ENCODE measurements at places on chromosomes 5 and 9. TPM values are rescaled to one million over a fixed set of nuclear protein-coding genes. Genes with fewer than 3 reads are reported as not detected.

Gene CCL27
- total RNA-seq, result not detected

Gene CDO1
- 20.1 TPM for total RNA-seq

Gene BTNL3
- total RNA-seq, result not detected

Gene OSMR
- 85.6 TPM for total RNA-seq

Gene PLCXD3
- total RNA-seq, result 2.6 TPM

Gene FAM78A
- 14.8 TPM for total RNA-seq

Gene TNIP1
- 120 TPM for total RNA-seq

Gene DAPK1
- 168 TPM for total RNA-seq

- H3K4me3 ChIP-seq, result no peak overlapping the region
- peaks cover 4% of the 10 kb centered on the region for H3K4me1 ChIP-seq
- no peaks in the 10 kb centered on the region for H3K27me3 ChIP-seq
- no peak overlapping the region for H3K27ac ChIP-seq
- no peaks in the 10 kb centered on the region for H3K36me3 ChIP-seq
Observed at GRCh38 chr5:142720641-142721271, 34.9 kb upstream of the FGF1 start.

DNA sequence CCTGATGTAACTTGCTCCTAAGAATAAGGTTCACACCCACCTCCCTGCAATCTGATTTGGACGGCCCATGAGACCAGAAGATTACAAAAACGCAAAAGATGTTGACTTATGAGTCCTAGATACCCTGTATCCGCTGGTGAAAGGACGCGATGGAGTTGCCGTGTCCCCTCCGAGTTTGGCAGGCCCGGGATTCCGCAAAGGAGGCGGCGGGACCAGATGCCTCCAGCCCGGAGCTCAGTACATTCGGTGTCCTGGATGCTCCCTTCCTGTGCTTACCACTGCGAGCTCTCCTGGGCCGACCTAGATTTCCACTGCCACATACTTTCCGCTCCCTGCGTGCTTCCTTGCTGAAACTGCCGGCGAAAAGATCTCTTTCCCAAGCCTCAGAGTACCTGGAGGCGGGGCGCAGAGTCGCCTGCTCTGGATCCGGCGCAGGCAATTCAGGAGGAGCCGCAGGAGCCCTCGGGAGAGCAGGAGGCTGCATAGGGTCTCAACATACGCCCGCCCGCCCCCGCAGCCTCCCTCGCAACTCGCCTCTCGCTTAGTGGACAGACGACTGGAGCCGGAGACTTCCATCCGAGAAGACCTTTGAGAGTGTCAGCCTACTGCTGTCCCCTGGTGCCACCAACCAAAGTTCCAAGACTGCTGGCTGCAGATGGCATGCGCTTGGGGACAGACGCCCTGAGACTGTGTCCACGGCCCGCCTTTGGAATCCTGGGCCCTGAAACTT, 39.8 kb downstream of the ANXA2R start:
- H3K27ac ChIP-seq, result no peak overlapping the region
- H3K27me3 ChIP-seq, result peaks cover 86% of the 10 kb centered on the region
- peak overlapping the region; percentile 24 for H3K4me3 ChIP-seq
- DNase-seq, result no peak
- H3K36me3 ChIP-seq, result no peaks in the 10 kb centered on the region

- H3K36me3 ChIP-seq, result no peaks in the 10 kb centered on the region
- no peaks in the 10 kb centered on the region for H3K27me3 ChIP-seq
- H3K27ac ChIP-seq, result no peak overlapping the region
Observed at GRCh38 chr5:20245432-20245974, 257.5 kb upstream of the CDH18 start.

- H3K27me3 ChIP-seq, result no peaks in the 10 kb centered on the region
- no peak overlapping the region for H3K27ac ChIP-seq
- H3K4me3 ChIP-seq, result no peak overlapping the region
- no peaks in the 10 kb centered on the region for H3K36me3 ChIP-seq
- H3K4me1 ChIP-seq, result no peaks in the 10 kb centered on the region
Observed at GRCh38 chr5:72057816-72058215, 49.5 kb upstream of the MAP1B start.

DNA sequence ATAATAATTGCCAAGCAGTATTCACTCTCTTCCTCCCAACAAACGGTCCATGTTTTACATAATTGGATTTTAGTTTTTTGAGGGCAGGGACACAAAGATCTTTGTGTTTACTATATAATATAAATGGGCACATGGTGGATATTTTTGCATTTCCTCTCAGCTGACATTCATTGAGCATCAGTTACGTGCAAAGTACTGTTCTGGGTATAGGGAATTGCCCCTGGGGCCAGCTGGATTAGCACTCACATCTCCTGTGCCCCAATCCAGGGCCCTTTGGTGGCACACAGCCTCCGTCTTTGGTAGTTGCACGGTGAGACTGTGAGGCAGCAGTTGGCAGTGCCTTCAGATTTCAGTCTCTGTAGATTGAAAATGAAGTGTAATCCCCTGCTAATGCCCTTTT, 1.6 kb downstream of the TDRD7 start:
- H3K27ac ChIP-seq, result no peak overlapping the region
- no peaks in the 10 kb centered on the region for H3K27me3 ChIP-seq
- DNase-seq, result no peak
- no peaks in the 10 kb centered on the region for H3K36me3 ChIP-seq
- H3K4me3 ChIP-seq, result peak overlapping the region; percentile 99

GRCh38 chr5:175236176-175236575, 207.8 kb downstream of the DRD1 start:
- H3K4me1 ChIP-seq, result no peaks in the 10 kb centered on the region
- H3K36me3 ChIP-seq, result no peaks in the 10 kb centered on the region
- no peak overlapping the region for H3K4me3 ChIP-seq

Data from upper lobe of right lung (tissue), 1 donor.